CD4-positive, alpha-beta memory T cell (primary cell): ENCODE measurements at places on chromosomes 5 and 9. TPM values are rescaled to one million over a fixed set of nuclear protein-coding genes. Genes with fewer than 3 reads are reported as not detected.

Gene CDKN2B-AS1
- polyA plus RNA-seq, result not detected

Gene FOXD4
- polyA plus RNA-seq, result not detected

Gene GLRA1
- not detected for polyA plus RNA-seq

DNA sequence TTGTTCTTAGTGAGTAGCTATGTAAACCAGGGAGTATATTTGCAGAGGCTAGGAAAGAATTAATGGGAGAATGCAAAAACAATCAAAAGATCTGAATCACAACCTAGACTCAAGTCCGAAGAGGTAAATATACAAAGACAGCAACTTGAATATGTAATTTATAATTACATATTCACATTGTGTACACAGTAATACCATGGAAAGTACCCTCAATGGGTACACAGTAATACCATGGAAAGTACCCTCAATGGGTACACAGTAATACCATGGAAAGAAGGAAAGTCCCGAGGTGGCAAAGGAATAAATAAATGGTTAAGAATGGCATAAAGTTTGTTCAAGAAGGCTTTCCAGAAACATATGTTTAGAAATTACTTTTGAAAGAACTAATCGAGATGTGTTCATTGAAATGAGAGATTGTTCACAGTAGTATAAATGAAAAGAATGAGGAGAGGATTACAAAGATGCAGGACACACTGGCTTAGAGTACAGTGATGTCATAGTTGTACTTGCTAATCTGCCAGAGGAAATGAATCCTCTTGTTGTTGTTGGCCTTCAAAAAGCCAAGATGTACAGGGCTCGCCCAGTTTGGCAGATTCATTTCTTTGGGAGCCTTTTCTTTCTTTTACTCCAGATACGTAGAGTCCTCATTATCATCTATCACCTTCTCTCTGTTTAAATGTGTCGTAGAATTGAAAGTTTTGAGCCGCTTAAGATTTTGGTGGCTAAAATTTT lies 116.0 kb downstream of the UNC13B start:
- H3K4me1 ChIP-seq, result peaks cover 14% of the 10 kb centered on the region
- H3K36me3 ChIP-seq, result no peaks in the 10 kb centered on the region
- DNase-seq, result no peak
- no peak overlapping the region for H3K27ac ChIP-seq
- no peak overlapping the region for H3K4me3 ChIP-seq

GRCh38 chr5:65873181-65873750 lies 53.1 kb upstream of the ERBIN start:
- no peaks in the 10 kb centered on the region for H3K27me3 ChIP-seq
- H3K4me1 ChIP-seq, result no peaks in the 10 kb centered on the region
- no peak overlapping the region for H3K4me3 ChIP-seq
- DNase-seq, result no peak
- H3K27ac ChIP-seq, result no peak overlapping the region
- no peaks in the 10 kb centered on the region for H3K36me3 ChIP-seq

- no peak for DNase-seq
- H3K4me3 ChIP-seq, result no peak overlapping the region
- H3K4me1 ChIP-seq, result no peaks in the 10 kb centered on the region
- no peaks in the 10 kb centered on the region for H3K27me3 ChIP-seq
Observed at GRCh38 chr9:16453390-16453789, 417.1 kb downstream of the BNC2 start.

DNA sequence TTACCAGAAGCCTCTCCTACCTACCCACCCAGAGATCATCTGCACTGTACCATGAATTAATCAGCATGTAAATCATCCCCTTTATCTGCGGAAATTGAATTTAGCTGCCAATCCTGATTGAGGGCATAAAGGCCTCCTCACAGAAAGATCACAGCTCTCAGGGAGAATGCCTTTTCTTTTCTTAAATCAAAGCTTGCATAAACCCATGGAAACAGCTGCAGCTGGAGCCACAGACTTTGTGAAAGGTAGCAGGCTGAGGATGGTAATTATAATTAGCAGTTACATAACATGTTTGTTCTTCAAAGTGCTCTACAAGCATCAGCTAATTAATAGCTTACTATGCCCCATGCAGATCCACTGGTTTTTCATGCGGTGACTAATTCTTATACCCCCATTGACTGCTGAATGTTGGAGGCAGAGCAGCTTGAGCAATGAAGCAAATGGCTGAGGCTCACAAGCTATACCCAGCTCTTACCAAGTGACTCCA lies 54.6 kb downstream of the SUSD1 start:
- no peak overlapping the region for H3K4me3 ChIP-seq
- no peaks in the 10 kb centered on the region for H3K27me3 ChIP-seq
- H3K27ac ChIP-seq, result no peak overlapping the region
- DNase-seq, result no peak
- no peaks in the 10 kb centered on the region for H3K36me3 ChIP-seq
- H3K4me1 ChIP-seq, result no peaks in the 10 kb centered on the region

- DNase-seq, result no peak
- H3K4me3 ChIP-seq, result no peak overlapping the region
- no peaks in the 10 kb centered on the region for H3K27me3 ChIP-seq
- peaks cover 9% of the 10 kb centered on the region for H3K4me1 ChIP-seq
- H3K27ac ChIP-seq, result no peak overlapping the region
- H3K36me3 ChIP-seq, result no peaks in the 10 kb centered on the region
Observed at GRCh38 chr5:10987276-10987924, 226.4 kb upstream of the DAP start.

GRCh38 chr5:93395971-93396379 lies 185.0 kb downstream of the NR2F1-AS1 start:
- H3K4me3 ChIP-seq, result no peak overlapping the region
- no peaks in the 10 kb centered on the region for H3K27me3 ChIP-seq
- H3K27ac ChIP-seq, result no peak overlapping the region
- H3K36me3 ChIP-seq, result no peaks in the 10 kb centered on the region
- H3K4me1 ChIP-seq, result no peaks in the 10 kb centered on the region
- DNase-seq, result no peak

- no peak overlapping the region for H3K27ac ChIP-seq
- no peak for DNase-seq
- H3K4me3 ChIP-seq, result no peak overlapping the region
- no peaks in the 10 kb centered on the region for H3K27me3 ChIP-seq
- H3K36me3 ChIP-seq, result no peaks in the 10 kb centered on the region
Observed at GRCh38 chr5:40093550-40093949, 586.2 kb upstream of the PTGER4 start.

DNA sequence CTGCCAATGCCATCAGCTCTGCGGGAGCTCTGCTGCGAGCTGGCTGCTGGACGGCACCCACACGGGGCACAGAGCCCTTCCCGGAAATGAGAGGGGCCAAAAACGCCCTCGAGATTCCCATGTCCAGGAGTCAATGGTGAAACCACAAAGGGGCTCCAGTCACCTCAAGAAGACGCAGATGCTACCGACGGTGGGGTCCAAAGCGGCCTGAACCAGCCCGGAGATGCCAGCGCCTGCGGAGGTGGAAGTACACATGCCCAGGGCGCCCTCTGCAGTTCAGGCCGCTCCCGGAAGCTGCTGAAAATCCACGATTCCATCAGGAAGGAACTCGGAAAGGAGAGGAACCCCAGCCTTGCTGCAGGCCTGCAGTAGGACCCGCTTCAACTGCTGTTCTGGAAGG lies 82.4 kb upstream of the SELENOP start:
- H3K4me3 ChIP-seq, result no peak overlapping the region
- no peaks in the 10 kb centered on the region for H3K27me3 ChIP-seq
- no peak overlapping the region for H3K27ac ChIP-seq
- DNase-seq, result no peak

- DNase-seq, result no peak
- H3K27me3 ChIP-seq, result no peaks in the 10 kb centered on the region
- peak overlapping the region; percentile 94 for H3K4me3 ChIP-seq
- H3K4me1 ChIP-seq, result peaks cover 46% of the 10 kb centered on the region
Observed at GRCh38 chr5:83077662-83078261, 415 bp downstream of the XRCC4 start.

- no peaks in the 10 kb centered on the region for H3K27me3 ChIP-seq
- peak; percentile 34 for DNase-seq
- H3K36me3 ChIP-seq, result no peaks in the 10 kb centered on the region
- H3K4me3 ChIP-seq, result no peak overlapping the region
- H3K27ac ChIP-seq, result no peak overlapping the region
- H3K4me1 ChIP-seq, result peaks cover 9% of the 10 kb centered on the region
Observed at GRCh38 chr9:125409637-125410521, 148.3 kb downstream of the GAPVD1 start.

DNA sequence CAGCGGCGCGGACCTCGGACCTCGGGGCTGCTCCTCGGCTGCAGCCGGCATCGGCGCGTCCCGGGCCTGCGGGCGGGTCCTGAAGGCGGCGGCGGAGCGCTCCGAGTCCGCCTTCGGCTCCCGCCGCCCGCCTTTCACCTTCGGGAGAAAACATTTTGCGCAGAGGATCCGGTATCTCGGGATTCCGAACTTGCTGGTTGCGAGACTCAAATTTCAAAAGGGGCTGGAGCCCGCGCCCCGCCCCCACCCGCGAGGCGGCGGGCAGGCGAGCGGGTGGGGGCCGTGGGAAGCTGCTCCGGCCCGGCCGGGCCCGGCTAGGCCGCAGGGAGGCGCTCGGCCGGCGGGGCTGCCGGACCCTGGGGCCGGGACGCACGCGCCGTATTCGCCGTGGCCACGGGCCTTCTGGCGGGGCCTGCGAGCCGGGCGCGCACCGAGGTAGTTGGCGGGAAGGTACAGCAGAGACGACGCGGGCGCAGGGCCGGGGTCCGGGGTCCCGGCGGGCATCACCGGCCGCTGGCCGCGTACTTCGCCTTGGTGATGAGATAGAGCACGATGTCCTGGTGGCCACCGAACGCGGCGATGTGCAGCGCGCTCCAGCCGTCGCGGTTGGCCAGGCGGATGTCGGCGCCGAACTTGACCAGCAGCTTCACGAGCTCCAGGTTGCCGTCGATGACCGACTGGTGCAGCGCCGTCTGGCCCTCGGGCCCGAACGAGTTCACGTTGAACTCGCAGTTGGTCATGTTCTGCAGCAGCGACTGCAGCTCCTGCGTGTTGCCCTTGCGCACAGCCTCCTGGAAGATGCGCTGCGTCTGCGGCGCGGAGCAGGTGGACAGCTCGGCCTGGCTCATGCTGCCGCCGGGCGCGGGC lies 757 bp downstream of the NRARP start:
- H3K27ac ChIP-seq, result no peak overlapping the region
- no peak for DNase-seq
- peaks cover 24% of the 10 kb centered on the region for H3K27me3 ChIP-seq
- peak overlapping the region; percentile 58 for H3K4me3 ChIP-seq
